LHCN-M2 (cell line): ENCODE measurements at places on chromosomes 1 and 21. TPM values are rescaled to one million over a fixed set of nuclear protein-coding genes. Genes with fewer than 3 reads are reported as not detected.

GRCh38 chr1:235725434-235725833, 75.8 kb upstream of the GNG4 start:
- no peak for DNase-seq

DNA sequence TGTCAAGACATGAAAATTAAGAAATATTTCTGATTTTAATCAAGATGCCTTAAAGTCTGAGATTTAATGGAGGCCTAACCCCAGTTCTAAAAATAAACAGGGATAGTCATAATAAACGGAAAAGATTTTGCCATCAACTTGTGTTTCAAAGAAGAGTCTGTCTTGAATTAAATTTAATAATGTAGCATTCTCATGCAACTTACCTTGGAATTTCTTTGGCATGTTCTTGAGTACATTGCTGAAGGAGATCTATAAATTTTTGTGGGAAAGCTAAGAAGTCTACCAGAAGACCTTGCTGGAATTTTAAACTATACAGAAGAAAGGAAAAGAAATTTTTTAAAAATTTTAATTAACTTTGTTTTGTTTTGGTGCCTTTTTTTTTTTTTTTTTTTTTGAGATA, 10.6 kb downstream of the SASS6 start:
- DNase-seq: no peak

- DNase-seq: no peak
Observed at GRCh38 chr1:191674626-191675179, 483.6 kb upstream of the RGS18 start.

LCK gene
- not detected in 2 replicates for total RNA-seq

DNA sequence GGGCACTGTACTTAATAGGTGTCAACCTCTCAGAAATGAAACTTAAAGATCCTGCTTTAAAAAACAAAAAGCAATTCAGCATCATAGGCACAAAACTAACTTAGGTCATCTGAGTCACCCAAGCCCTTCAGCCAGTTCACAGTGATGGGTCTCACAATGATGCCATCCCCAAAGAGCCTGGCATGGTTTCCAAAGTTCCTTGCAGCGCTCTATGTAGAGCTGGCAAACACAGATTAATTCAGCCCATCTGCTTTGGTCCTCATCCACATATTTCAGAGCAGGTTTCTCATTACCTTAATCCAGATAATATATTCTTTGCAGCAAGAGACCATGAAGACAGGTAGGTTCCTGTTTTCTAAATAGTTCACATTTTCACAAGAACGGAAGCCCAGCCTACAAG, 14.6 kb upstream of the PLA2G2C start:
- DNase-seq: no peak

- peak; percentile 47 for DNase-seq
Observed at GRCh38 chr1:221025956-221026355, 146.7 kb downstream of the HLX start.

RGS4 gene
- 173 and 174 TPM in 2 replicates for total RNA-seq

- DNase-seq: peak; percentile 64
Observed at GRCh38 chr1:25794325-25794724, 5.7 kb upstream of the SELENON start.

GRCh38 chr1:96722161-96722922, 758 bp downstream of the PTBP2 start:
- DNase-seq: peak; percentile 51

NTMT2 gene
- not detected in 2 replicates for total RNA-seq

DNA sequence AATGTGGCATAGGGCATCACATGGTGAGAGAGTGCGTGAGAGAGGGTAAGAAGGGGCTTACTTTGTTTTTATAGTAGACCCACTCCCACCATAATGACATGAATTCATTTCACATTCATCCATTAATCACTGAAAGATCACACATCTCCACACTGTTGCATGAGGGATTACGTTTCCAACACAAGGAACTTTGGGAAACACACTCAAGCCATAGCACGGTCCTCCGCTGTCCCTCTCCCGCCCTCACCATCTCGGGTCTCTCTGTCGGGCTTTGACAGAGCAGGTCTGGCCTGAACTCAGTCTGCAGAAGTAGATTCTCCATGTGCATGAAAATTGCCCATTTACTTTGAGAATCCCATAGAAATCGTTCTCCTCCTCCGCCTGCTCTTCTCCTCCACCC, 312.2 kb downstream of the MATN1 start:
- no peak for DNase-seq

GRCh38 chr1:207026104-207026534, 6.4 kb downstream of the C1orf116 start:
- DNase-seq: no peak

DNA sequence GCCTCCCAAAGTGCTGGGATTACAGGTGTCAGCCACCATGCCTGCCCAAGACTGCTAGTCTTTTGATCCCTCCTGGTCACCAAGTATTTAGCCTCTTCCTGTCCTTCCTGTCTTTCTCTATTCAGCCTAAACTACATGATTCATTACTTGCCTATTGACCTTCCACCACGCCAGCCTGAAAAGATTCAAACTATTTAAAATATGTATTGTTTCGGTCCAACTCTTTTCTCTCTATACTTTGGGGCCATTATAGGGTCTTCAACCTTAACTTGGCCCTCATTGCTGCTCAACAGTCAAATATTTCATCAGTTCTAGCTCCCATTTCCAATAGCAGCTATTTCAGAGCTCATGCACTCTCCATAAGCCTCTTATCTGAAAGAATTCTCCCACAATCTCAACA, 153.0 kb downstream of the TNFSF18 start:
- peak; percentile 40 for DNase-seq

GRCh38 chr21:31450980-31451379, 106.9 kb upstream of the TIAM1 start:
- DNase-seq: no peak

TMPRSS15 gene
- total RNA-seq: not detected in 2 replicates

- no peak for DNase-seq
Observed at GRCh38 chr1:184986250-184986649, 11.9 kb upstream of the NIBAN1 start.

MSH4 gene
- total RNA-seq: not detected in 2 replicates

DNA sequence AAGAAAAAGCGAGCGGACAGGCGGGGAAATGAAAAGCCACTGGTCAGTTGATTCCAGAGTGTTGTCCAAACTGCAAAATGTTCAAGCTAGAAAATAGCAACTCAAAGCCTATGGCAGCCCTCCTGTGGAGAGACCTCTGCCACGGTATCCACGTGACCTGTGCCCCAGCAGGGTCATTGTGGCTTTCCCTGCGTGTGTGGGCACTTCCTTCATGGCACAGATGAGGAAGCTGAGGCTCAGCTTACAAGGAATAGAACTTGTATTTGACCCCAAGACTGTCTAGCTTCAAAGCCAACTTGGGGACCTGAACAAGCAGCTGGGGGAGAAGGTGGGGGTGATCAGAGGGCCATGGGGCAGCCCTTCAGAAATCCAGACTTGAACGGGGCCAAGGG, 15.6 kb upstream of the PLEKHG5 start:
- no peak for DNase-seq

GRCh38 chr1:218339267-218339831, 5.8 kb upstream of the TGFB2 start:
- peak; percentile 44 for DNase-seq

CAPN8 gene
- not detected in 2 replicates for total RNA-seq

DNA sequence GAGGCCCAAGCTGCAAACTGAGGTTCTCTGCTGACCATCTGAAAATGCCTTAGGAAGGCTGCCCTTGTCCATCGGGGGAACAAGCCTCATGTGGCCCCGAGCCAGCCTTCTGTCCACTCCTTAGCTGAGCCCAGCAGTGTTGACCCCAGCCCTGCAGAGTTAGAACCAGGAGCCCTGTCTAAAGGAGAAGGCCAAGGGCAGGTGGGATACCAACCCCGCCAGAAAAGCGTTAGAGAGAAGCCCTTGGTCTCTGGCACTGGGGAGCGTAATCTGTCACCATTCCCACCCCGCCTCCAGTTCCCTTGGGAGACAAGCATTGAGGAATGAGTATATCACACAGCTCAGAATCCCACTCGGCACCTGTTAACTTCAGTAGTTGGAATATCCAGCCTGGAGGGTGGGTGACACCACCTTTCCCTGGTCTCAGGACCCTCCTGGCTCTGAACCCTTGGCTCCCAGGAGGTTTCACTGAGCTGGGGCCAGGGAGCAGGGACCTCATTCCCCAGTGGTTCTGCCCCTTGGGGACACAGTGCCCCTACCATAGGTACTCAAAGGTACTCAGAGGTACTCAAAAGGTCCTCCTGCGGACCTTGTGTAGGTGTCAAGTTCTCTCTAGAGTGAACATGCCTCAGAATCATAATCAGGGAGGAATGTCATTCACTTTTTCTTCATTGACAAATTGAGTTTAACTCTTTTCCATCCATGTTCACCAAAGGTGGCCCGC, 16.4 kb downstream of the ETS2 start:
- no peak for DNase-seq

RSPO1 gene
- total RNA-seq: not detected in 2 replicates

- no peak for DNase-seq
Observed at GRCh38 chr1:66937529-66938234, 12.9 kb downstream of the MIER1 start.

FNDC10 gene
- 3.3 and 5.9 TPM in 2 replicates for total RNA-seq

RAD54L gene
- 14.7 and 16.6 TPM in 2 replicates for total RNA-seq

CLDN14 gene
- not detected in 2 replicates for total RNA-seq

HLCS gene
- total RNA-seq: 30.9 and 34.0 TPM in 2 replicates

RAP1GAP gene
- total RNA-seq: 0.06 and 0.13 TPM in 2 replicates

RAB4A gene
- total RNA-seq: 14.3 and 17.1 TPM in 2 replicates

RXFP4 gene
- total RNA-seq: not detected in 2 replicates

TEDDM1 gene
- total RNA-seq: not detected in 2 replicates

- DNase-seq: no peak
Observed at GRCh38 chr1:247627951-247628350, 22.6 kb downstream of the OR2G3 start.

DISP3 gene
- total RNA-seq: not detected in 2 replicates

RAB42 gene
- 1.6 and 3.0 TPM in 2 replicates for total RNA-seq

- DNase-seq: no peak
Observed at GRCh38 chr21:31176080-31176551, 137.8 kb upstream of the KRTAP19-8 start.

- no peak for DNase-seq
Observed at GRCh38 chr1:202938287-202938925, 11.4 kb upstream of the KLHL12 start.

DNA sequence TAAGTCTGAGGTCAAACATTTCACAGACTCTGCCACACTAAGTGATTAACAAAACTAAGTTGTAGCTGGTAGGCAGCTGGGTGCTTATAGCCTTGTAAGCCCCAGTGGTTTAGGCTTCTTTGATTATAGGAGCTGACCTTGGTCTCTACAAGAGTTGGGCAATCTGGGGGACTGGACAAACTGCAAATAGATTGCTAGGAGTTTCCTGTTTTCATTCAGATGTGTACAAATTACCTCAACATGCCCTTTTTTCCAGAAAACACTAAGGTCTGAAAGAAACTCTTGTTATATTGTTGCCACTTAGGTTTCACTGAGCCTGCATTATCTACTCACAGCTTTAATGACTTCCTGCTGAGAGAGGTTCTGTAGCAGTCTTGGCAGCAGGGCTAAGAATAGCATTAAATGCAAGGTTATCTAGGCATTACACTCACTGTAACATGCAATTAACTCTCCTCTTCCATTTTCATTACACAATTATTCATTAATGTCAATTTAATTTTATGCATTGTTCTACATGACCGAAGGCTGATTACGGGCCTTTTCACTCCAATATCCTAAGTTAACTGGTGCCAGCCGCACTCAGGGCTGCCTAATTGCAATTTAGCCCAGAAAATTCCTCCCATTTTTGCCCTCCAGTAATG, 314.0 kb downstream of the LMO4 start:
- DNase-seq: no peak

GRCh38 chr1:40030528-40031135, 9.9 kb upstream of the CAP1 start:
- peak; percentile 82 for DNase-seq

- no peak for DNase-seq
Observed at GRCh38 chr1:205285381-205286101, 36.0 kb downstream of the NUAK2 start.

DNA sequence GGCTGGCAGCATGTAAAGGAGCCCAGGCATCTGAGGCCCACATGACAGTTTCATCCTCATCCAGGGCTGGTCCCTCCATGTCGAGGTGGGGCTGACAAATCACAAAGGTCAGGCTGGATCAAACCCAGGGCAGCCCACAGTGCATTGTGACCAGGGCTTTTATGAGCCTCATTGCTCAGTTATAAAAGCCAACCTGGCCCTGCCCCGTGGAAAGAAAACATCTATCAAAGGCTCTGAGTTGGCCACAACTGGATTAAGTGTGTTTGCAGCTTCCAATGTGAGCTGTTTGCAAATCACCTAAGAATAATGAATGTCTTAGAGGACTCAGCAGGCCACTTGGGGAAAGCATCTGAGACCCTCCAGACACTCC, 45.4 kb downstream of the GRHL3 start:
- no peak for DNase-seq

DNA sequence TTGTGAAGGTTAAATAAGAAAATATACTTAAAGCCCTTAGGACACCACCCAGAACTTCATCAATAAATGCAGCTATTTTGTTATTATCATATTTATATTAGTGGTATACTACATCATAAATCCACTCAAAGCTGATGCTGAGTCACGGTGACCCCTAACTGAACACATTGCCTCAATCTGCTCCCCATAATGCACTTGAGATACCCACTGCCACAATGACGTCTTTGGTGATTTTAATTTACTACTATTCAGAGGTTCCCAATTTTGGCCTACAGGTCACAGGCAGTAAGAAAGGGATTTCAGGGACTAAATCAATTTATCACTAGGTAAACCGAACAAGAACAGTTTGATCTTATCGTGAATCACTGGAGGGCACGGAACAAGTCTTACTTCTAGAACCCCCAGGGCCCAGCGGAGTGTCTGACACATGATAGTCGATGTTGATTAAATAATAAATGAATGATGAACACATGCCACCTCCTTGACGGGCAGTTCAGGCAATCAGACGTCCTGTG, 493 bp upstream of the CHD1L start:
- DNase-seq: no peak

- DNase-seq: no peak
Observed at GRCh38 chr1:155106862-155107261, 20.8 kb upstream of the EFNA1 start.

DNA sequence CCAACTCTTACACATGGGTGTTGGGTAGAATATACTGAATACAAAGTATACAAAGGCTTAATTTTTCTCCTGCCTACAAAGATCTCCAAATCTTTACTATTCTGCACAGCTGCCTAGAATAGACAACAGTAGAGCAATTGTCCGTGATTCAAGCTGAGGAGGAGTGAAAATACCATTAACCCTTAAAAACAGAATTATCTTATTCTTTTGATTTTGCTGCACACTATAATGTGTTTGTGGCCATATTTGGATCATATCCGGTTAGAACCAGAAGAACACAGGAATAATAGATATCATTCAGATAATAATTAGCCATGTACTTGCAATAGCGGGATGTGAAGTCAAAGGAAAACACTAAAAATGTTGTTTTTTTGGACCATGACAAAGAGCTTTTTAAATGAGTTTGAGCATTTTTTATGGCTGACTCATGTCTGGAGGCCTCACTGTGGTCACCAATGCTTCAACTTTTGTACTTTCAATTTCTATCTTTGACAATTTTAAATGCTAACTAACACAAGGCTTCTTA, 197.6 kb upstream of the FOXD3 start:
- DNase-seq: peak; percentile 88
